ENCODE measurements at places on chromosomes 11 and 22. TPM values are rescaled to one million over a fixed set of nuclear protein-coding genes. Genes with fewer than 3 reads are reported as not detected.

Gene JAML
- 363 TPM for total RNA-seq

DNA sequence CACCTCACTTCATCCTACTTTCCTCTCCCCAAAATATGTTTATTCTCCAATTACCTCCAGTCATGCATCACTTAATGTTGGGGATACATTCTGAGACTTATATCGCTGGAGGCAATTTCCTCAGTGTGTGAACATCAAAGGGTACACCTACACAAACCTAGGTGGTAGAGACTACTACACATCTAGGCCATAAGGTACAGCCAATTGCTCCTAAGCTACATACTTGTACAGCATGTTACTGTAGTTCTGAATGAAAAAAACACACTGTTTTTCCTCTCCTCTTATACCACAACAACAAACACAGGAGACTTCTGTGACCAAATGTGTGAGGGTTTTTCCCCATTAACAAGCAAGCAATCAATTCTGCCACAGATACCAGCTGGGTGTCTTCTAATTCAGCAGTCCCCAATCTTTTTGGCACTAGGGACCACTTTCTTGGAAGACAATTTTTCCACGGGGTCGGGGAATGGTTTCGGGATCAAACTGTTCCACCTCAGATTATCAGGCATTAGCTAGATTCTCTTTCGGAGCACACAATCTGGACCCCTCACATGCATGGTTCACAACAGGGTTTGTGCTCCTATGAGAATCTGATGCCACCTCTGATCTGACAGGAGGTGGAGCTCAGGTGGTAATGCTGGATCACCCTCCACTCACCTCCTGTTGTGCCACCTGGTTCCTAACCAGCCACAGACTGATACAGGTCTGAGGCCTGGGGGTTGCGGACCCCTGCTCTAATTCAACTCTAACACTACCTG lies 5.2 kb downstream of the KLHL22 start:
- no peak for DNase-seq

GRCh38 chr11:121467965-121468364 lies 15.2 kb upstream of the SORL1-AS1 start:
- peak; percentile 67 for DNase-seq

- DNase-seq = no peak
Observed at GRCh38 chr22:50677493-50678217, 5.0 kb downstream of the SHANK3 start.

- no peak for DNase-seq
Observed at GRCh38 chr11:100902454-100903141, 215.5 kb downstream of the ARHGAP42 start.

- no peak for DNase-seq
Observed at GRCh38 chr11:19843079-19843478, 130.4 kb downstream of the NAV2 start.

Gene LRRC4C
- total RNA-seq = not detected

- no peak for DNase-seq
Observed at GRCh38 chr22:22893077-22893805, 5.6 kb downstream of the IGLL5 start.

Gene RAPSN
- 0.79 TPM for total RNA-seq

Gene GAS2L1
- 0.61 TPM for total RNA-seq

DNA sequence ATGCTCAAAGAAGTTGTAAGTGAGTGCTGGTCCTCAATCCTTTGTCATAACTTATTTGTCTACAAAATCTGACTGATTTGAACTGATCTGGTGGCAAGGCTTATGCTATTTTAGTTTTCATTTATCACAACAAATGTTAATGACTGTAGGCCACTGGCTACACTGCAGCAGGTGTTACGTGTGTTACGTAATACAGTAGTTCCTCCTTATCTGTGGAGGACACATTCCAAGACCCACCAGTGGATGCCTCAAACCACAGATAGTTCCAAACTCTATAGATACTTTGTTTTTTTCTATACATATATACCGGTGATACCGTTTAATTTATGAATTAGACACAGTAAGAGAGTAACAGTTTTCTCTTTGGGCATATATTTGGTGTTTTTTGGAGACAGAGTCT lies 7.0 kb downstream of the MADD start:
- DNase-seq = no peak

GRCh38 chr11:125926682-125927081 lies 19.2 kb upstream of the VSIG10L2 start:
- DNase-seq = no peak

Gene SAA4
- not detected for total RNA-seq

DNA sequence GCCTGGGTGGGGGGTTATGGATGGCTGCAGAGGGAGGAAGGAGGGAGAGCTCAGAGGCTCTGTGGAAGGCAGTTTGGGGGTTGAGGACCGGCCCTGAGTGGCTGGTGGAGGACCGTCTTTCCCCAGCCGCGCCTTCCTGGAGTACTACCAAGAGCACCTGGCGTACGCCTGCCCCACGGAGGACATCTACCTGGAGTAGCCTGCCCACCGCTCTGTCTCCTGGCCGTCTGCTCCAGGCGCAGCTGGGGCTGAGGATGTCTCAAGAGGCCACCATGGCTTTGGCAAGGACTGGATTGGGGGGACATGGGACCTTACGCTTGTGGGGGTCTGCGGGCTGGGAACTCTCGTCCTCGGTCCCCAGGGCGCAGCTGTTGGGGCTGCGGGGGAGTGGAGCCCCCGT lies 10.0 kb downstream of the MAPK8IP2 start:
- DNase-seq = no peak
